ENCODE measurements at places on chromosomes 4 and X. TPM values are rescaled to one million over a fixed set of nuclear protein-coding genes. Genes with fewer than 3 reads are reported as not detected.
A peak's percentile ranks its signal among the peaks of the same experiment; 100 is the strongest.

Gene CT45A2
- polyA plus RNA-seq, result not detected

Gene GYPA
- polyA plus RNA-seq, result not detected

Gene OSTC
- polyA plus RNA-seq, result 53.0 TPM

Gene HSFX4
- not detected for polyA plus RNA-seq

Gene GYPE
- polyA plus RNA-seq, result 0.31 TPM

Gene TBX22
- not detected for polyA plus RNA-seq

Gene POF1B
- polyA plus RNA-seq, result 3.5 TPM

Gene NLRP2B
- polyA plus RNA-seq, result 0.02 TPM

Gene AR
- polyA plus RNA-seq, result 0.34 TPM

Gene HPSE
- 0.38 TPM for polyA plus RNA-seq

Gene PLXNB3
- 28.6 TPM for polyA plus RNA-seq

Gene MRFAP1
- polyA plus RNA-seq, result 178 TPM

Gene CYLC1
- polyA plus RNA-seq, result not detected

Gene CPLX1
- 7.7 TPM for polyA plus RNA-seq

Gene PAGE2B
- not detected for polyA plus RNA-seq

DNA sequence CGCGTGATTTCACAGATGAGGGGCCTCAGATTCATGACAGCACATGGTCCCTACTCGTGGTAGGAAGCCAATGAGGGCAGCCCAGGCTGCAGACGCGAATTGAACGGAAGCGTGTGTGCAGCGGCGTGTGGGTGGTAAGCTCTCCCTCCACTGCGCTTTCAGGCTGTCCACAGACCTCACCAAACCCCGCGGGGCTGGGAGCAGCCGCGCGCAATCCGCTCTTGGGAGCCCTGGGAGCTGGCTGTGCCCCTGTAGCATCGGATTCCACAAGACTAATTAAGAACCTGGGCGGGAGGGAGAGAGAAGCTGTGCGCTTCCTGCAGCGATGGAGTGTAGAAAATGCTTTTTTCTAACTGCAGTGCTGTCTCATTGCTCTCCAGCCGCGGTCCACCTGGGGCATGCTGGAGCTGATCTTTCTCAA lies 134.9 kb downstream of the STOX2 start:
- no peak overlapping the region for H3K27ac ChIP-seq
- DNase-seq, result no peak
- H3K27me3 ChIP-seq, result no peaks in the 10 kb centered on the region
- H3K4me3 ChIP-seq, result no peak overlapping the region
- no peaks in the 10 kb centered on the region for H3K36me3 ChIP-seq

DNA sequence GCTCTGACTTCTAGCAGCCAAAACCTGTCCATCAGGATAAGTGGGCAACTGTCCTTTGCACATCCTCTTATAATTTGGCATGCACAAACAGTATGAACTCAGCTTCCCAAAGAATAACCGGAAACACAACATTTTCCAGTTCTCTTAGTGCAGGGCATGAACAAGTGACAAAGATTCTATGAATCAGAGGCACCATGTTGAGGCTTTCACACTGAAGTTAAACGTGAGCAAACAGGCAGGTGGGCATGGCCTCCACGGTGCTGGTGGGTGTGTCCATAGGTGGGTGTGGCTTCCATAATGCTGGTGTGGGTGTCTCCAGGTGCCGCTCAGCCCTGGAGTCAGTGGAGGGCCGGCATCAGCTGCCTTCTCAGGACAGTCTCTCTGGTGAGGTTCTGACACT lies 196.5 kb downstream of the SMIM20 start:
- H3K4me3 ChIP-seq, result no peak overlapping the region
- no peaks in the 10 kb centered on the region for H3K4me1 ChIP-seq
- DNase-seq, result no peak
- H3K36me3 ChIP-seq, result no peaks in the 10 kb centered on the region

DNA sequence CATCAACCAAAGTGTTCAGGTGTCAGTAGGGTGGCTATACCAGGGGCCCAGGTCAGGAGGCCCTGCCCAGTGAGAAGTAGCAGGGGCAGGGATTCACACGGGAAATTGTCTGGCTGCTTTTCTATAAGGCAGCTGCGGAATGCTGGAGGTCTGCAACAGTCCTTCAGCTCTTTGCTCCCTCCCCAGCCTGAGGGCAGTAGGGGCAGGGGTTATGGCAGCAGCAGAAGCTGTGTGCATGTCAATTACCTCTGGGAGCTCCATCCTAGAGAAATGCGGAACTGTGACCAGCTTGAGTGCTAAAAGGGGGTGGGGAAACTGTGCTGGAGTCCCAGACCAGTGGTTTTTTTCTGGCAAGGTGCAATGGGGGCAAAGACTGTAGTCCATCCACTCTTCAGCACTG lies 810.4 kb downstream of the PCDH7 start:
- H3K27ac ChIP-seq, result no peak overlapping the region
- no peak for DNase-seq
- H3K4me1 ChIP-seq, result no peaks in the 10 kb centered on the region
- H3K27me3 ChIP-seq, result no peaks in the 10 kb centered on the region
- H3K36me3 ChIP-seq, result no peaks in the 10 kb centered on the region

- H3K4me1 ChIP-seq, result no peaks in the 10 kb centered on the region
- no peak overlapping the region for H3K27ac ChIP-seq
- peaks cover 71% of the 10 kb centered on the region for H3K36me3 ChIP-seq
- no peak for DNase-seq
- no peaks in the 10 kb centered on the region for H3K27me3 ChIP-seq
- H3K4me3 ChIP-seq, result no peak overlapping the region
These were observed 54.9 kb downstream of the USO1 start for GRCh38 chr4:75779105-75779757.

GRCh38 chr4:100509386-100509785 lies 8.4 kb downstream of the EMCN start:
- no peak overlapping the region for H3K27ac ChIP-seq
- H3K4me3 ChIP-seq, result no peak overlapping the region
- no peaks in the 10 kb centered on the region for H3K36me3 ChIP-seq

GRCh38 chr4:88854481-88854880 lies 156.9 kb upstream of the NAP1L5 start:
- no peaks in the 10 kb centered on the region for H3K36me3 ChIP-seq
- H3K27me3 ChIP-seq, result no peaks in the 10 kb centered on the region
- DNase-seq, result no peak
- no peak overlapping the region for H3K4me3 ChIP-seq

DNA sequence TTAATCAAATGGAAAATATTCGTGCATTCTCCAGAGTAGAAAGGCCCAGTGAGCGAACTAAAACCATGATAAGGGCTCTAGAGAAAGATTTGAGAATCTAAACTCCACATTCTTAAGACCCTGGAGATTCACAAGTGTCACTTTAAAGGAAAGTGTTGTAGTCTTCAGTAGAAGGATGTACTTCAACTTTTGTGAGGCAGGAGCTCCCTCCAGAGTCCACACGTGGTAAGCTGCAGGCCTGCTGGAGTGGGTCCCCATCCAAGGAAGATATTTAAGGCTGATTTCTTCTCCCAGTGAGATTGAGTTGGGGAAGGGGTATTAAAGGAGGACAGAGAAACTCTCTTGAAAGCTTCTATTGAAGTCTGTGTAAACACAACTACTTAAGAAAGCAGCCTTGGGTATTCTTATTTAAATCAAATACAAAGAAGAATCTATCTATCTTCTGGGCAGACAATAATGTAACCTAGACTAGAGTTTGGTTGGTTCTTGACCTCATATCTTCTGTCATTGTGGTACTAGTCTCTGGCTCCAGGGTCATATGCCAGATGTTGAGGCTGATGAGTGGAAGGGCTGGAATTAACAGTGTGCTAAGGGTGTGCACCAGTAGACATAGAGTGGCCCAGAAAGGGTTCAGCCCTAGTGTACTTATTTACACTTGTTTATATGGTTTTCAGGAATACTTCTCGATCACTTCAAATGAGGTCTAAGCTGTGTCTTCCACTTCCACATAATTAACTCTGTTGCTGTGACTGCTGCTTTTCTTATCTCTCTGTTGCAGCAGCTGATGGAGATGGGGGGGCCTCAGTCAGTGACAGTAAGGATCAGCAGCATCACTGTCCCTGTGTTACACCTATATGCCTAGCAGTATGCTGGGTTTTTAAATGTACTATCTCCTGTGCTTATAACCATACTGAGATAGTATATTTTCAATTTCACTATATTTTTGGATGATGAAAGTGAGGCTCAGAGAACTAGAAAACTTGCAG lies 76.1 kb downstream of the HMGB2 start:
- H3K4me3 ChIP-seq, result no peak overlapping the region
- no peaks in the 10 kb centered on the region for H3K27me3 ChIP-seq
- no peak overlapping the region for H3K27ac ChIP-seq
- no peaks in the 10 kb centered on the region for H3K4me1 ChIP-seq
- peak; percentile 37 for DNase-seq

- no peaks in the 10 kb centered on the region for H3K4me1 ChIP-seq
- no peaks in the 10 kb centered on the region for H3K27me3 ChIP-seq
- no peak overlapping the region for H3K4me3 ChIP-seq
- no peak overlapping the region for H3K27ac ChIP-seq
- H3K36me3 ChIP-seq, result no peaks in the 10 kb centered on the region
- DNase-seq, result no peak
These were observed 69.8 kb upstream of the SMARCA5 start for GRCh38 chr4:143443728-143444127.

DNA sequence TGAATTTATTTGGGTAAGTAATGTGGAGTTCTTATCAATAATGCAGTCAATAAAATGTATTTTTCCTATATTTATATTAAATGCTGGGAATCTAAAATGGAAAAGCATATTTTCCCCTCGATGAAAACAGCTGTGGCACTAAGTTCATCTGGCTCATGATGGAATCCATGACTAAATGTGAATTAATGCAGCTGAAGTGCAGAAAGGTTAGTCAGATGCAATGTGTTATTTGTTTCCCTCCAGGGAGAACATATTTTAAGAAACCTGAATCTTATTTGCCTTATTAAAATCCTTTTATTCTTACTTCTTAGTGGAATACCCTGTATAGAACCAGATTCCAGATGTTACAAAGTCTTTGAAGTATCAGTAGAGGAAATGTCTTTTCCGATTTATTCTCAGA lies 247.9 kb downstream of the ARHGAP24 start:
- H3K4me1 ChIP-seq, result peaks cover 11% of the 10 kb centered on the region
- no peak overlapping the region for H3K4me3 ChIP-seq
- H3K27ac ChIP-seq, result no peak overlapping the region

DNA sequence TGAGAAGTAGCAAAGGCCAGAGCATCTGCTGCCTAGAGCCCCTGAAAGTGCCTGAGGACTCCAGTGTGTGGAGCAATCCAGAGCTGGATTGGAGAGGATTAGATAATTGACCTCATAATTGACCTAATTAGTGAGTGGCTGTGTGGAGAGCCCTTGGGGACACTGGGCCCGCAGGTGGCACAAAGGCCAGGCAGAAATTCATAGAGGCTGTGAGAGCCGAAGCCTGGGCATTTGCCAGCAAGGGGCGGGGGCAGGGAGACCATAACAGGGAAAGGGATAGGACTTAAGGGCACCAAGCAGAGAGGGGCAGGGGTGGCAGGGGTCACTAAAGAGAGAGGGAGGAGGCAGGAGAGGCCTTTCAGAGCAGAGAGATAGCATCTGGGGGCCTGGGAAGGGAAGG lies 45.3 kb downstream of the EFNB1 start:
- DNase-seq, result no peak
- no peak overlapping the region for H3K27ac ChIP-seq
- no peaks in the 10 kb centered on the region for H3K4me1 ChIP-seq
- no peaks in the 10 kb centered on the region for H3K27me3 ChIP-seq

DNA sequence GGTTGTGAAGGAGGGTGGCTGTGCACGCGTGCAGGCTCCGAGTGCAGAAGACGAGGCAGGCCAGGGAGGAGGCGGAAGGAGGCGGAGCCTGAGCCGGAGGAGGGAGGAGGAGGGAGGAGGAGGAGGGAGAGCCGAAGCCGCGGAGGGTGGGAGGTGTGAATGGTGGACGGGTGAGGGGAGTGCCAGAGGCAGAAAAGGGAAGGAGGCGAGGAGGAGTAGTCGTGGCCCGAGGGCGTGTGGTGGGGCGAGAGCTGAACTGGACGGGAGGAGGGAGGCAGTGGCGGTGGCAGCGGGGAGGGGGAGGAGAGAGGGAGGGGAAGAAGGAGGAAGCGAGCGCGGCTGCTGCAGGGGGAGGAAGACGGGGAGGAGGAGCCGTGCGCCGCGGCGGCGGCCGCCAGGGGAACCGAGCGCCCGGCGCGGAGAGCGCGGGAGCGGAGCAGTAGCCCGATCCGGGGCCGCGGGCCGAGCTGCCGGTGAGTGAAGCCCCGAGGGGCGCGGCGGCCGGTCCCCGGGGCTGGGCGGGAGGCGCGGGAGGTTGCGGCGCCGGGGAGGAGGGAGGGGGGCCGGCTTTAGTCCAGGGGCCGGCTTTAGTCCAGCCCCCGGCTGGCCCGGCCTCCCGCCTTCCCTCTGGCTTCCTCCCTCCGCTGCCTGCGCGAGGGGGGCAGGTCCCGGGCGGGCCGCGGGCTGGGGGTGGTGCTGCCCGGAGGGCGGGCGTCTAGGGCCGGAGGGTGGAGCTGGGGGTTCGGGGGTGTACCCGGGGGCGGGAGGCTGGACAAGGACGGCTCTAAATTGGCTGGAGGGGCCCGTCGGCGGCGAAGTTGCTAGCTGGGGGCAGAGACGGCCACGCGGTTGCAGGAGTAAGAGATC lies at the start of gene TMEM164:
TSS of gene TMEM164 (plus strand) at position 815 of the 867 bp plus-strand sequence. CDS start 661 bp downstream, outside the sequence.
- no peaks in the 10 kb centered on the region for H3K36me3 ChIP-seq
- no peaks in the 10 kb centered on the region for H3K27me3 ChIP-seq
- DNase-seq, result peak; percentile 89
- H3K4me3 ChIP-seq, result peak within 1 kb of the TSS; percentile 46

- DNase-seq, result no peak
- H3K4me3 ChIP-seq, result no peak overlapping the region
These were observed 16.8 kb downstream of the CT47C1 start for GRCh38 chrX:119089619-119090018.

DNA sequence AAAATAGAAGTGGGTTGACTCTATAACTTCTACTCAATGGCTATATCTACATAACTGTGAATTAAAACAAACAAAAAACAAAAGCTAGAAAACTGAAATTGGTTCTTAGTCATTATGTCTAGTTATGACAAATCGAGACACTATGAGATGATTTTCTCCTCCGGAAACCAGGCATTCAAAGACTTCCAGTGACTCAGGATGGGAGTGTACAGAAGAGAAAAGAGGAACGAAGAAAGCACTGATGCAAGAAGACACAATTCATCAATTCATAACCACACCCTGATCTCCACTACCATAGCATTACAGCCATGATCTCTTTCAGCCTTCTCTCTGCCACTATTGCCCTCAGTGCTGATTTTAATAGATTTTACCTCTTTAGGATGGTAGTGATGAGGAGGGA lies 253.6 kb downstream of the CBLL2 start:
- H3K27ac ChIP-seq, result no peak overlapping the region
- H3K36me3 ChIP-seq, result no peaks in the 10 kb centered on the region
- H3K4me1 ChIP-seq, result no peaks in the 10 kb centered on the region
- H3K27me3 ChIP-seq, result peaks cover 8% of the 10 kb centered on the region
